ENCODE measurements at places on chromosomes 12 and 14.

GRCh38 chr14:99517643-99518381 lies 36.6 kb downstream of the CCNK start:
- no peak for DNase-seq

DNA sequence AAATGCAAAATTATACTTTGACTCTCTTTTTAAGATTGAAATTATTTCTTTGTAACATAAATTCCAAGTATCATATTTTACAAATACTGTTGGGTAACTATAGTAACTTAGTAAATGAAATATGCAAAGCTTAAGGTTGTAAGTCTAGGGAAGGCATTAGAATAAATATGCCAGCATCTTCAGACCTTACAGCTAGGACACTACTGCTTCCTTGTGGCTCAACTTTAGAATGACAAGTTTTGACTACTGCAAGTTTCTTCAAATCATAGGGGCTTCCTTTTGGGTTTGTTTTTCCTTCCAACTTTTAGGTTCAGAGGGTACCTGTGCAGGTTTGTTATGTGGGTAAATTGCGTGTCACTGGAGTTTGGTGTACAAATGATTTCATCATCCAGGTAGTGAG lies 17.7 kb upstream of the ANP32D start:
- DNase-seq = peak; percentile 56

- no peak for DNase-seq
Observed at GRCh38 chr14:36301159-36301558, 19.3 kb downstream of the MBIP start.

GRCh38 chr14:65210822-65211182 lies 108.5 kb upstream of the MAX start:
- no peak for DNase-seq

- DNase-seq = no peak
Observed at GRCh38 chr12:70605976-70606375, 31.3 kb downstream of the PTPRB start.

DNA sequence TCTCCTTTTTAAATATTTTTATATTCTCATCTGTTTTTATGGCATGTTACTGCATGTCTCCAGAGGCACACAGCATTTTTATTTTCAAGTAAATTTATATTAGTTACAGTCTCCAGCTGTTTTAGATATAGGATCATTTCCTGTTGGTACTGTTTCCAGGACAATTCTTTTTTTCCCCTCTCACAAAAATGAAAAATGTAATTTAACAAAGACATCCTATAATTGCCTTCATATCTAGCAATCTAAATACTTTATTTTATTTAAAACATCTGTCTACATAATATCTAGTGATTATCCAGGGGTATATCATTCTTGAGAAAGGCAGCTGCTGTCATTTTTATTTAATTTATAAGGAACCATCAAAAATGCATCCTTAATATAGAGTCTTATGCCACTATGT lies 272.4 kb upstream of the NPAS3 start:
- DNase-seq = no peak

- DNase-seq = no peak
Observed at GRCh38 chr12:76018111-76018510, 13.5 kb downstream of the PHLDA1 start.

DNA sequence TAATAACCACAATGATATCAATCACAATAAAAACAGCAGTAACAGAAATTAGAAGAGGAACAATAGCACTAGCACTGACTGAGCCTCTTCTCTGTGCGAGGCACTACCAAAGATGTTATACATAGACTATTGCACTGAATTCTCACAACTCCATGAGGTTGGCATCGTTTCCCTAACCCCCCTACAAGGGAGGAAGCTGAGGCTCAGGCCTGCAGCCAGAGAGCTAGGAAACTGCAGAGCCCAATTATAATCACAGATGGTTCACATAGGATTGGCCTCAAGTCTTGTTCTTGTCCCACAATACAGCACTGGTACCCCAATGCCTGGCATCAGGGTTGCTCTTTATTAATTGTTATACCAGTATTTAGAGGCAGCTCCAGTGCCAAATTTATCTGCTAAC lies 278.0 kb downstream of the CEP128 start:
- no peak for DNase-seq

GRCh38 chr14:98548071-98548686 lies 723.8 kb downstream of the BCL11B start:
- DNase-seq = peak; percentile 4

DNA sequence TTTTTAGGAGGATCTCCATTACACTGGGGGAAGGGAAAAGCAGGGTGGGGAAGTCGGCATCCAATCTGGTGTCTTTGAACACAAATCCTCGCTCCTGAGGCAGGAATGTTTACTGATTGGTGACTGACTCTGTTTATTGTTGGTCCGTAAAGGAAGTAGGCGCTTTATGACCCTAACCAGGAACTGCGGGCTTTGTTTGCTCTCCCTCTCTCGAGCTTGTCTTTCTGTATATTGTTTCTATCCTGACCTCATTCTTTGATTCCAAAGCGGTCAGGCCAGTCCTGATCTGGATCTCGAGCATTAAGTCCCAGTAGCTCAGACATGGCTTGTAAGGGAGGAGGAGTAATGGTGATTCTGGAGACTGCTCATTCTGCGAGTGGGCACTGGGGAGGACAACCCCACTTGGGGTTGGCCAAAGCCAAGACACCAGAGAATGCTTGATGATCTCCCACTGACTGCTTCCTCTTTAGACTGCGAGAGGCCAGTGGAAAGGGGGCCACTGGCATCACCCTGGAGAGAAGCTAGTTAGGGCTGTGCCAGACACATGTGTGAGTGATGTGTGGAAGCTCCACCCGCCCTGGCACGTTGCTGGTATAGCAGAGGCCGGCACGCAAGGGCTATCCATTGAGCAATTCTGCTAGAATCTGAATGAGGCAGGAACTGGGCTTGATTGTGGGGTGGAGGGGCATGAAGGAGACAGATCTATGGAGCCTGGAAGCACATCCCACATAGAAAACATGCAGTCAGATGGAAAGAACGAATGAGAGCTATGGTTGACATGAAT lies 194.6 kb downstream of the PAX9 start:
- no peak for DNase-seq

DNA sequence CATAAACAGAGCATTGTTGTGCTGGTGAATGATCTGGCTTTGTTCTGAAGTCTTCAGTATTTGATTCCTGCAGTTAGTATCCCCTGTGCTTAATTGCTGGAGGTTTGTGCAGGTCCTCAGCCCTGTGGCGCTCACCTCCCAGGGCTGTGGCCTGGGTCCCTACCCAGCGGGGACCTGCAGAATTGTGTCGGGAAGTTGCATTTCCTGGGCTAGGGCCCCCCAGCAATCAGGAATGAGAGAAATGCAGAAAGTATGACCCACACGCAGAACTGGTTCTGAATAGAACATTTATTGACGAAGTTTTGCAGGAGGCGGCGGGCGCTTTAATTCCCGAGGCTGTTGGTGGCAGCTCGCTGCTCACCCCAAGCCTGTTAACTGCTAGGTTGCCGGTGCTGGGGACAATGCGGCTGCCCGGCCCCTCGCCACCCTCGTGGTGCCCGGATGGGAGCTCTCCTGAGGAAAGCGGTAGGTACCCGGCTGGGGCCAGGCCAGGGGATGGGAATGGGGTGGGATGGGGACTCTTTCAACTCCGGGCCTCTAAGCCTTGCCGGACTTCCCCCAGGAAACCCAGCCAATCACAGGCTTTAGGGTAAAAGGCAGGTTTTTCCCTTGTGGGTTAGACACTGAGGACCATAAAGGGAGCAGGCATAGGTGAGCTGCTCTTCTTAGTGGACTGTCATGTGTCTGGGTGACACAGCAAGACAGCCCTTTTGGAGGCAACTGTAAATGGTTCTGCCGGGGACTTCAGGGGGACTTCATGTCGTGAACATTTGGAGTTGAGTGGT lies 11.6 kb downstream of the PLEKHG3 start:
- no peak for DNase-seq

DNA sequence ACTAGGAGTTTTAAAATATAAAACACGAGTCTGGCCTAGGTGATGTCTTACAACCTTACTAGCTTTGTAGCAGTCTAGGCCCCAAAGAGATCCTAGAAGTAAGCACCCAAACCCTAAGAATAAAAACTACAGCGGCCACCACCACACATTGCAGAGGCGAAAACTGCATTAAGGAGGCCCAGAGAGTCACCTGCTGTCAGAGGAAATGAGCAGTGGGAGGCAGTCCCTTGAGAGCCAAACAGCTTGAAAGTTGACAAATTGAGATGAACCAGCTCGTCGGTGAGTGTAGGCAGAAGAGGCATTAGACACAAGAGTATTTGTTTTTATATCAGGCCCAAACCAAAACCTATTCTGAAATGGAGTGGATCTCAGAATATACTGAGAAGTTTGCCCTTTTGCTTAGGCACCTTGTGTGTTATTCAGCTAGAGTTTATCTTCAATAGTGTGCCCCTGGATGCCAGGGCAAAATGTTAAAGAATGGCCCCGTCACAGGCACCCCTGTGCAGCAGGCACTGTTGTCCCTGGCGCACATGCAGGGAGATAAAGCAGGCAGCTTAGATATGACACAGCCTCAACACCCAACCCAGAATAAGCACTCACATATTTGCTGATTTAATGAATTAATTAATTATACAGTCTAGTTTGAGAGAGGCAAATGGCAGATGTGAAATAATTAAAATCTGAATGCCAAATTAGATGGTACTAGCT lies 56.7 kb downstream of the TTC7B start:
- DNase-seq = no peak

- no peak for DNase-seq
Observed at GRCh38 chr12:50394469-50395029, 1.9 kb downstream of the FAM186A start.

Data from CD4-positive, alpha-beta T cell treated with Interleukin-17A for 1 hour (primary cell).